ENCODE measurements at places on chromosomes 16 and 17. TPM values are rescaled to one million over a fixed set of nuclear protein-coding genes. Genes with fewer than 3 reads are reported as not detected.

- DNase-seq = no peak
Observed at GRCh38 chr17:42989726-42990652, 8.2 kb upstream of the RPL27 start.

GRCh38 chr17:9361188-9361955 is 214.2 kb downstream of the STX8 start:
- no peak for DNase-seq

TBC1D28 gene
- not detected for polyA plus RNA-seq

DNA sequence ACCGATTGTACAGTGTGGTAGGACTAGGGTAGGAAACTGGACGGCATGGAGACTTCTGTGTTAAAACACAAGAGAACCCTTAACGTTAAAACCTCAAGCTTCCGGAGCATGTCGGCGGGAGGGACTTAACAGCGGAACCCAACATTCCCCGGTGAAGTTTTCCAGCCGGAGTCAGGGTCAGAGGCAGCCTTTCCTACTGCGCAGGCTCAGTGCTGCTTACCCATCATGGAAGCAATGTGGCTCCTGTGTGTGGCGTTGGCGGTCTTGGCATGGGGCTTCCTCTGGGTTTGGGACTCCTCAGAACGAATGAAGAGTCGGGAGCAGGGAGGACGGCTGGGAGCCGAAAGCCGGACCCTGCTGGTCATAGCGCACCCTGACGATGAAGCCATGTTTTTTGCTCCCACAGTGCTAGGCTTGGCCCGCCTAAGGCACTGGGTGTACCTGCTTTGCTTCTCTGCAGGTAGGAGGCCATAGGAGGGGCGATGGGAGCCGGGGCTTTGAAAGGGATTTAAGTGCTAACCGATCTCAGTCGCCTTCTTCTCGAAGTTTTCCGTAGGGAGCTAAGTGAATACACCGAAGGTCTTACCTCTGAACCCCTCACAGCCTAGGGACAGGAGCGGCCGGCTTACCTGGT is at the start of gene PIGL:
TSS of gene PIGL (plus strand) at position 209 of the 634 bp plus-strand sequence. CDS start at position 226, 17 bp downstream.
- peak; percentile 94 for DNase-seq

- DNase-seq = no peak
Observed at GRCh38 chr17:16117149-16117548, 98.2 kb downstream of the NCOR1 start.
